ENCODE measurements at places on chromosomes 2 and 18.

- DNase-seq = no peak
Measured at GRCh38 chr18:4640349-4641012, 185.4 kb upstream of the DLGAP1 start.

GRCh38 chr2:43676322-43677050 is at the start of gene C1GALT1C1L:
TSS of gene C1GALT1C1L (minus strand) at chr2:43676429. CDS start at chr2:43676322, 107 bp downstream.
- peak; percentile 19 for DNase-seq

DNA sequence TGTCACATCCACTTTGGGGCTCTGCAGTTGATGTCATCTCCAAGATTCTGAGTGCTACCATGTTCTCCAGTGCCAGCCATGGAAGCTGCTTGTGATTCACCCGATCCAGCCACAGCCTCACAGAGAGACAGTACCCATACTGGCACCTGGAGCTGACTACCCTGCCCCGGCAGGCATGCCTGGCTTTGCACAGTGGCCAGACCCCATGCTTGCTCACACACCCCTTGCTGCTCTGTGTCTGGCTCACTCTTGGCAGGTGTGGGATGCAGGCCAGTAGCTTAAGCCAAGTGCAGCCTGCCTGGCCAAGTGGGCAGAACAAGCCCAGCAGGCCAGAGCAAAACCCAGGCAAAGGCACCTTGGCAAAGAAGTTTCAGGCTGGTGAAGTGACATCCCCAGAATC is 828.4 kb upstream of the VRK2 start:
- DNase-seq = no peak

- peak; percentile 14 for DNase-seq
Measured at GRCh38 chr2:239736358-239737143, 288.6 kb downstream of the NDUFA10 start.

GRCh38 chr2:1744446-1745170 is at the start of gene PXDN:
TSS of gene PXDN (minus strand) at chr2:1744515. CDS start at chr2:1744455, 60 bp downstream.
- no peak for DNase-seq

DNA sequence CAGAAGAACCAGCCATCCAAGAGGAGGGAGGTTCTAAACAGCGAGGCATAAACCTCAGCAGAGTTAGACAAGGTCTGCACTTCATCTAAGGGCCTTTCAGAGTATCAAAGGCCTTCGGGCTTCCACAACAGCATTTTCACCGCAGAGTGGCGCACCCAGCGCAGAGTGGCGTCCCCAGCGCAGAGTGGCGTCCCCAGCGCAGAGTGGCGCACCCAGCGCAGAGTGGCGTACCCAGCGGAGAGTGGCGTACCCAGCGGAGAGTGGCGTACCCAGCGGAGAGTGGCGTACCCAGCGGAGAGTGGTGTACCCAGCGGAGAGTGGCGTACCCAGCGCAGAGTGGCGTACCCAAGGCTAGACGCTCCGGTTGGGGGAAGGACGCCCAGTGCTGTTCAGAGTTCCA is 137.9 kb downstream of the ZNF516 start:
- no peak for DNase-seq

DNA sequence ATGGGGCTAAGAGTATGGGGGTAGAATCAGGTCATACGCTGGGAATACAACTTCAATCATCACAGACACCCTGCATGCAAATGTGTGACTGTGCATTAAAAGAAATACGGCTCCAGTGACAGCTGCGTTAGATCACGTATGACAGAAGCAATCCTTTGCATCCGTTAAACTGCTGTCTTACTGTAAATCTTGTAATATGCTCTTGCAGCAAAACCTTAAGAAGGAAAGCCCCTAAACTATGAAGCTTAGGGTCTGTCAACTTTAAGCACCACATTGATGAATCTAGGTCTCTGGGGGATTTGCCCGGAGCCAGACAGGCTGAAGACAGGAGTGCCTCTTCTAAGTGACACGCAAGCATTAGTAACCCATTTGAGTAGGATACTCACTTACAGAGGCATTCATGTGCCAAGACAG is 84.7 kb upstream of the EML6 start:
- DNase-seq = no peak

- no peak for DNase-seq
Measured at GRCh38 chr2:229713371-229714079, 830 bp downstream of the DNER start.

DNA sequence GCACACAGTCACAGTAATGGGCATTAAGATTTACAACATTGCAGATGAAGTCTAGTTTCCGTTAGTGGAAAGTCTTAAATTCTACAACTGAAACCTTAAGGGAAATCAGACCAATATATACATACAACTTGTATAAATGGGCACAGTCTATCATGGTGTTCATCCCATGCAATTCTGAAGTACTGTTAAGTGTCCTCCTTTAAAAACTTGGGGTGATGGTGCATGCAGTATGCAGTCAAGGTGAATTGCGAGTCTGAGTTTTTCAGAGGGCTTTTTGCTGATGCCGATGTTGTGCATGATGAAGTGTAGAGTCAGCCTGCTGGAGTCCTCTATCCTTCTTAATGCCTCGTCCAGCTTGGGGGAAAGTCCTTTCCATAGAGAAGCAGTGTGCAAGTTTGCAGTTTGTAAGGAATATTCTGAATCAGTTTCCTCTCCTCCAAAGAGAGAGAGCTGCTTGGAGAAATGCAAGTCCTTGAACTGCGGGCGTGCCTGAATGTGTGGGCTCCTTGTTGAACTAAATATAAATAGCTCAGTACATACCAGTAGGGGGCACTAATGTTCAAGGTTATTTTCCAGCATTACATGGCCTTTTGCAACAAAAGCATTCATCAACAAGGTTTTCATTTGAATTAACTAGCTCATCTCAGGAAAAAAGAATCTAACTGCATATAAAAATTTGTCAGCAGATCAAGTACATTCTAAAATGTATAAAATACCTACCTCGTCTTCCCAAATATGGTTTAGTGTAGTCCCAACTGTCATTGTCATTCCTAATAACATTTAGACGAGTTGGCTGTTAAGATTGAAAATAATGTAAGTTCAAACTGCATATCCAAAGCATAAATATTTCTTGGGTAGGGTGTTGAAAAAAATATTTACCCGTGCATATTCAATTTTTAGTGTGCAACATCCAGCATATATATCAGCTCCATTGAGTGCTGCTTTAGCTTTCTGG is 21.3 kb downstream of the HNRNPLL start:
- peak; percentile 23 for DNase-seq

- DNase-seq = no peak
Measured at GRCh38 chr18:74567822-74568221, 29.8 kb upstream of the ZNF407 start.

DNA sequence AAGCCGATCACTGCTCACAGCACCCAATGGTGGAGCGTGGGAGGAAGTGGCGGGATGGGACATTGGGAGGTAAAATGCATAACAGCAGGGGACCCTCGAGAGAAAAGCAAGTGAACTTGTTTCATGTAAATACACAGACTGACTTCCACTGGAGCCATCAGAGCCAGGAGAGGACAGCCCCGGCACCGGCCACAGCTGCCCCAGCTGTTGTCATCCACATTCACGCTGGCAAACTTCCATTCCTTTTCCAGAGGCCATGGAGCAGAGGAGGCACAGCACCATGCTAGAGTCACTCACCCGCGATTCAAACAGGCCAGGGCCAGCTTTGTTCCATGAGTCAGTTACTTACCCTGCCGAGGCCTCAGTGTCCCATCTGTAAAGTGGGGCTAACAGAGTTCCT is 610.9 kb upstream of the SALL3 start:
- no peak for DNase-seq

DNA sequence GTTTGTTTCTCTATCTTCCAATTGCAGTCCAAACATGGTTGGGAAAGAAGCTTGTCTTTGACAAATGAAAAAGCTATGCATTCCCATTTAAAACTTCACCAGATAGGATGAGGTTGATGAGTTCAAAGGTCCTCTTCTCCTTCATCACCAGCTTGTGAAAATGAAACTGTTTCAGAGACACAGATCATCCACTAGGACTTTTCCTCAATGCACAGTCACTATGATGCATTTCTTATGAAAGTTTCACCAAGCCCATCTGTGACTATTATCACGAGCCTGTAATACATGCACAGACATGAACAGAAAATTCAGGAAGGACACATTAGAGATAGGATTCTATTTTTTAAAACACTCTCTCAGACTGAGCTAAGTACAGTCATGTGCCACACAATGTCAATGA is 644.4 kb downstream of the PLCL1 start:
- DNase-seq = no peak

DNA sequence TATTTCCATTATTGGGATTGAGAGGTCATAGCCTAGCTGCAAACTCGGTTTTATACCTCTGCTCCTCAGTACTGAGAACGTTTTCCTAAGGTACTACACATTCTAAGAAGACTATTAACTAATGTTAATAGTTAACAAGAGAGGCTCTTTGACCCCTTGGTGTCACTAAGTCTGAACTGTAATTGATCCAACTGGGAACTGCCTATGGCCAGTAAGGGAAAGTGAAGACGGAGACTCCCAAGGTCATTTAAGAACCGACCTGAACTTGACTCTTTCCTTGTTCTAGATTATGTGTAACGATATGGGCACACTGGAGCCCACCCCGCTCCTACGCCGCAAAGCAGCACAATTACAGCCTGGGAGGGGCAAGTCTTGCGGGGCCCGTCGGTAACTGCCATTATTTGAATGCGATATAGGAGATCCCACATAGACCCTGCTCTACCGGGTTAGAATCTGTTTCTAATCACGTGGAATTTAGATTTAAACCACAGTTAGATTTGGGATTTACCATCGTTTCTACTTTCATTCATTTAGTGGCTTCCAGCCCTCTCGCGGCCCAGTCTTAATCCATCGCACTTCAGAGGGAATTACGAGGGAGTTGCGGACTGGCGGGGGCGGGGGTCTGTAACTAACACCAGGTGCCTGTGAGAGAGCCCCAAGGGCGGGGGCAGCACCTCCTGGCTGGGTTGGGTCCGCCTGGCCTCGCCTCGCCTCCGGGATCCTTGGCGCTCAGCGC is 84.1 kb upstream of the EPB41L3 start:
- DNase-seq = no peak

DNA sequence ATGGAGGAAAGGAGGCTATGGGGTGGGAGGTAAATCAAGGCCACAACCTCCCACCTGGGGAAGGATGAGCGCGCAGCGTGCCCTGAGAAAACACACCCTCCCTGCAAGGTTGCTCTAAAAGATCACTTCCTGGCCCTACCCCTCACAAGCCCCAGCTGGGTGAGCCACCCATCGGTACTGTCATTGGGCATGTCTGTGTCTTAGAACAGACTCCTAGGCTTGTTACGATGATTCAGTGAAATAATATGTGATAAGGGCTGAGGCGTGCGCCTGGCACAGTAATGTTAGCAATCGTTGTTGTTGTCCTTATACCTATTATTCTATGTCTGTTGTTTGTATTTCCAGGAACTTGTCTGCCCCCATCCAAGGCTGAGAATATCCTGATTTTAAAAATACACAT is 175.1 kb downstream of the ZFP36L2 start:
- DNase-seq = no peak

DNA sequence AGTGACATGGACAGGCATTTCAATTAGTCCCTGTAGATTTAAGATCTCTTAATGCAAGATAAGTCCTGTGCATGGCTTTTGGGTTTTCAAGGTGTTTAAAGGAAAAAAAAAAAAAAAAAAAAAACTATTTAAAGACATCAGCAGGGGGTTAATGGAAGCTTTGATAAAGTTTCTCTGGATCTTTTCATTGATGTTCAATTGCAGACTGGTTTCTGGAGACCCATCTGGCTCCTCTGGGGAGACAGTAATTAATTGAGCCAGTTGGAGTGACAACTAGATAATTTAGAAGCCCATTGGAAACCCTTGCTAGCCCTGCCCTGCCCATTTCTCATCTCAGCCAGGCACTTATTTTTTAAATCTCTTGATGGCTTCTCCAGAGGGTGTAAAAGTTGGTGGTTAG is 98.7 kb downstream of the EPHA4 start:
- DNase-seq = no peak

DNA sequence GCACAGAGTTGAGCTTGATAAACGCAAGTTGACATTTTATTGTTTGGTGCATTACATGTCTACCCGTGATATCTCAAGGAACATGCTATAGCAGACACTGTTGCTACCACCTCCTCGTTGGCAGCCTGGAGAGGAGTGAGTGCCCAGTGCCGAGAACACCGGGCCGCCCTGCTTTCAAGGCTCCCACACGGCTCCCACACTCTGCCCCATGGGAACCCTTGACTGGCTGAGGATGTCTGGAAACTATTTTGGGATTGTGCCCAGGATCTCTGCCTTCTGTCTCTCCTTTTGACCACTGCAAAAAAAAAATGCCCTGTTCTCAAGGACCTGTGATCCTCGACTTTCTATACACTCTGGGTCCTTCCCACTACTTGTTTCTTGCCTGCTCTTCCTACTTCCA is 21.1 kb downstream of the TET3 start:
- DNase-seq = no peak

DNA sequence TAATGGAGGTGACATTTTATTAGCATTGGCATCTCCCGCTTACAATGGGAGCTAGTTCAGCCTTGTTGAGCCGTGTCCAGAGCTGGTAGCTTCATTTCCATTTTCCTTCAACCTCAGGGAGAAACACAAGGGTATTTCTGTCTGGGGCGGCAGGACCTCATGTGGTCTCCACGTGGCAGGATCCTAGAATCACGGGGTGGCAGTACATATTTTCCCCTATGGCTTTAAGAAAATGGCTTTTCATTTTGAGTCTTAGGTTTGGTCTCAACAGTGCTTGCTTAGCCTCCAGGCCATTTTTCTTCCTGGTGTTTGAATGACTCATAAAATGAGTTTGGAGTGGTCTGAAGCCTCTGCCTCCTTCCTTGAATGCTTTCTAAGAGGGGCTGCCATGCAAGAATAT is 20.3 kb downstream of the CABLES1 start:
- DNase-seq = no peak

DNA sequence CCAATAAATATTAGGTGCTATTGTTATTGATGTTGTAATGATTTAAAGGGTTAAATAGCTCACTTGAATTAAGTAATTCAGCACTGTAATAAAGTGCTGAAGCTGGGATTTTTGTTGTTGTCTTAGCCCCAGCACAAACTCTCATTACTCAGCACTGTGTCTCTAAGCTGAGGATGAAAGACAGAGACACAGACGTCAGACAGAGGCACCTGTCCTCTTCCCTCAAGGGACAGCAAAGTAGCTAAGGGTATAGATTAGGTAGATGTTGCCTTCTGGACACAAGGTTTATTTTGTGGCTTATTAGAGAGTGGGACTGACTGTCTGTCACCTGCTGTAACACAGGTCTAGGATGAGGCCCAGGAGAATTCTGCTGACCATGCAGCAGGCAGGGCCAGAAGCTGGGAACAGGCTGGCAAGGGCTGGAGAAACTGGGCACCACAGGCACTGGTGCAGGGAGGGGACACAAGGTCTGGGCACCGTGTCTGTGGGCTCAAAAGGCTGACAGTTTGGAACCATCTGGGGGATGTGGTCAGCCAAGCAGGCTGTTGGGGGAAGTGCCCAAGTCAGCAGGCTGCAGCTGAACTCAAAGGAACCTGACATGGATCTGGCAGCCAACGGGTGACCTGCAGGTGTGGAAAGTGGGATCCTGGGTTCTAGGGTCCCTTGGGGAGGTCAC is 20.0 kb upstream of the PTPN4 start:
- no peak for DNase-seq

- no peak for DNase-seq
Measured at GRCh38 chr2:182980115-182980514, 58.1 kb downstream of the NCKAP1 start.

DNA sequence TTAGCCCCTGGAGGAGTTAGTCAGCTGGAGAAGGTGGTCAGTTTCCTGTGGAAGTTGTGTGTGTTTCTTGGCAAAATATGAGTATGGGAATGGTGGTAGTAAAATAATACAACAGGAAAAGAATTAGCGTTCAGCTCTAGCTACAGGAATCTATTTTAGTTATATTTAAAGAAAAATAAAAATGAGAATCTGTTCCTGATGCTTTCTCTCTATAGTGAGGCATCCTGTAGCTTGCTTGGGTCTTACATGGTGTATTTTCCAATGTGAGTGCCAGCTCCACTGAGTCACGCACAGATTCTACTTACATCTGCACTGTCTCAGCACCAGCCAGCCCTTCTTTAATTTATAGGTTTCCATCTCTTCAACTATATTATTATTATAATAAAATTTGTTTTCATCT is 132.2 kb downstream of the BIRC6 start:
- no peak for DNase-seq

Measured in CD4-positive, alpha-beta T cell treated with Interleukin-15 for 1 hour (primary cell).